ENCODE measurements at places on chromosomes 6 and 20.
A peak's percentile ranks its signal among the peaks of the same experiment; 100 is the strongest.

GRCh38 chr6:138422861-138423260 is 18.8 kb downstream of the HEBP2 start:
- no peak for DNase-seq

DNA sequence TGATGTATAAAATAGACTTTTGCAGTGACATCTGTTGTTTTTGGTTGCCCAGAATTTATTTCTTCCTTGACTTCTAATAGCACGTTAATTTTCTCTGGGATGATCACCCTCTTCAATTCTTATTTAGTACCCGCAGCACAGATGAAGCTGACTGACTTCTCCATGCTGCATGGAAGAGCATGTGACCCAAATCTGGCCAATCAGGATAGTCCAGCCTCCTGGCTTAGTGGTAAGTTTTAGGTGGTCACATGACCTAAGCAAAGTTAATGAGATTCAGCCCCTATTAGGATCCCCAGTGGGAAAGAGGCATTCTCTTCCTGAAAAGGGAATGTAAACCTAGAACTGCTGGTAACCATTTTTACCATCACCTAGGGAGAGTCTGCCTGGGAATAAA is 13.8 kb upstream of the SIRT5 start:
- DNase-seq, result no peak

DNA sequence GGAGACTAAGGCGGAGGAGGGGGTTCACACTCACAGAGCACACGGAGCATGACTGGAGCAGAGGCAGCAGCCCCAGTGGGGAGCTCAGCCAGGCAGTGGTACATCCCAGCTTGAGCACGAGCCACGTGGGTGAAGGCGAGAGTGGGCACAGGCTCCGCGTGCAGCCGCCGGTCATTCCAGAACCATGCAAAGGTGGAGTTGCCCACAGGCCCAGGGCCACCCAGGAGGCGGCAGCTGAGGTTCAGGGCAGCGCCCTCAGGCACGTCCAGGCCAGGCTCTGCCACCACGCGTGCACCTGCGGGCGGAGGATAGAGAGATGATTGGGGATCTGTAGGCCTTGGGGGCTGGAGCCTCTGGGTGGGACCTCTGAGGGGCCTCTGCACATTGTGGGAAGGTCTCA is 9.5 kb upstream of the ADAM33 start:
- no peak for DNase-seq

DNA sequence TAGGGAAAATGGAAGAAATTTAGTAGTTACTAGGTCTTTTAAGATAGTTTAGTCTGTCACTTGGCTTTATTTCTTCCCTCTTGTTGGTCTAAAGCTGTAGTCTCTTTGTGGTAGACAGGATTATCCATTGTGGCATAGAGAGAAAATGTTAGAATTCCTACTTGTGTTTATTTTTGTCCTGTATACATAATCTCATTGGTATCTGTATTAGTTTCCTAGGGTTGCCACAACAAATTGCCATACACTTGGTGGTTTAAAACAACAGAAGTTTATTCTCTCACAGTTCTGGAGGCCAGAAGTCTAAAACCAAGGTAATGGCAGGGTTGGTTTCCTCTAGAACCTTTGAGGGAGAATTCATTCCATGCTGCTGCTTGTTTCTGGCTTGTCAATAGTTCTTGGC is 119.4 kb downstream of the ZFAND3 start:
- DNase-seq, result no peak

DNA sequence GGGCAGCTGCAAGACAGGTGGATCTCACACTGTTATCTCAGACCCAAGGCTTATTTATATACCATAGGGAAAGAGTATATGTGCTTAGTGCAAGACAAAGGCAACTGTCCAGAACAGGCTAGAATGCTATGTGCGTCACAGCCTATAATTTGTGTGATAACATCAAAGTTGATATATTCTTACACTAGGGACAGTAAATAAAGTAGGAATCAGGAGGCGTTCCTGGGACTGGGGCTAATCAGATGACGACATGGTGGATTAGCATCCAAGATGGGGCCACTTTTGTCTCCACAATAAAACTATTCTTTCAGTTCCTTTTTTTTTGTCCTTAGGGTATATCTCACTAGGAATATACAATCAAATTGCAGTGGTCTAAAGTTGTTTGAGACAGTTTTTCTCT is 54.9 kb upstream of the IER3 start:
- no peak for DNase-seq

GRCh38 chr20:40521962-40522361 is 167.1 kb downstream of the MAFB start:
- no peak for DNase-seq

GRCh38 chr6:137661601-137662000 is 167.4 kb upstream of the OLIG3 start:
- DNase-seq, result peak; percentile 24

DNA sequence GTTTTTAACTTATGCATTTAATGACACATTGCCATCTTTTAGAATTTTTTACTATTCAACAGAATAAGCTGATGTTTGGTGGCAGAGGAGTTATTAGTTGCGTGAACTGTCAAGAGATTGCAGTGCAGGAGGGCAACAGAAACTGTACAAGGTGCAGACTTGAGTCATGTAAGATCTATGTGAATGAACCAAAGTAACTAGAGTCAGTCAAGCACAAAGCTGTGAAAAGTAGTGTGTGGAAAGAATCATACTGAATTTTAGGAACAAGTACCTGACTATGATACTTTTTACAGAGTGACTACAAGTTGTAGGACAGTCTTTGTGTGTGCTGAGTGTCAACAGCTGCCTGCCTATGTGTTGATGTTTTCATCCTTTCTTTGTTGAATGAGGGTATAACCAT is 2.7 kb upstream of the C6orf163 start:
- DNase-seq, result no peak

DNA sequence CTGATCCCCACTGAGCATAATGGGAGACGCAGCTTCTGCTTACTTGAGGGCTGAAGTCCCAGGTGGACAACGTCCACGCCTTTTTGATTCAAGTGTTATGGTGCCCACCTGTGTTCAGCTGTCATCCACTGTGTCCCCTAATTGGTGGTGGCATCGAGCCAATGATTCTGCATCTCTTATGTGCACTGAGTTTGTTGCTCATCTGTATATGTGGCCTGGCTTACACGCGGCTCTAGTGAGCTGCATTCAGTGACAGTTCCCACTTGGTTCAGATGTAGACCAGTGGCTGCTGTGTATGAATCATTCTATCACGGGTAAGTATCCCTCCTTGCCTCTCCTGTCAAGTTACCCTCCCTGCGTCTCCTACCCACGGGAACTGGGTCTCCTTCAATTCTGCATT is 131.2 kb upstream of the CLDN20 start:
- DNase-seq, result no peak

DNA sequence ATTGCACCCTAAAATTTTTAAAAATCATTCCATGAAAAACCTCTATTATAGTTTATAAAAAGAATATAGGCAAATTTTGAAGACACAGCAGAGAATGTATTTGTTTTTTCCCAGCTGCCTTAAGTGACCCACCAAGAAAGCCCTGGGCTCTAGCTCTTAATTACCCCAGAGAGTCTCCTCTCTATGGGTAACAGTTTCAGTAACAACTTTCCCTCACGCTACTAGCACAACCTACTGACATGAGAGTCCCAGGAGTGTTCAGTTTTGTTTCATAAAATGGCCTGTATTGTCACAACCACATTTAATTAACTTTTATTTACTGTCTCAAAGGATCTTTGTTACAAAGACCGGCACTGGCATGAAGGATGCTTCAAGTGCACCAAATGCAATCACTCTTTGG is 41.5 kb downstream of the FHL5 start:
- DNase-seq, result no peak

- peak; percentile 89 for DNase-seq
These were observed 116.5 kb downstream of the TCP11 start for GRCh38 chr6:35024551-35025054.

DNA sequence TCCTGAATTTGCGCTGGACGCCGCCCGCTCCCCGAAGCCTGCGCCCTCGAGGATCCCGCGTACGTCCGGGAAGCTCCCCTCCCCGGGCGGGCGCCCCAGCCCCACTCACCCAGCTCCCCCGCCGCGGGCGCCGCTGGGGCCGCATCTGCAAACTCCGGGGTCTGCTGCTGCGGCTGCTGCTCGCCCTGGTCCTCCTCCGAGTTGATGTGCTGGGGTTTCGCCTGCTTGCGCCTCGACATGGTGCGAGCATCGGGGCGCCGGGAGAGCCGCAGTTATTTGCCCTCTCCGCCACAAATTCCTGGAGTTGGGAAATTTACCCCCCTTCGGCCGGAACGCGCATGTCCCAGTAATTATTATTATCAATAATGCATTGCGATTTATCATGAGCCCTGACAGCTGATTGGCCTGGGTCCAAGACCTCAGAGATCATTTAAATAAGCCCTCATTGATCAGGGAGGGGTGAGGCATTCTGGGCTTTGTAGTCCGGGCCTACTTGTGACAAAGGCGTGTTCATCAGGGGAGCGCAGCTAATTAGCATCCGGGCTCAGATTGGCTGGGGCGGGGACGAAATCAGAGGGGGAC is at the start of gene SALL4:
Gene SALL4, minus strand, starts transcription at position 352 of the 582 bp plus-strand sequence. Its CDS starts 113 bp downstream, at position 239.
- DNase-seq, result no peak

DNA sequence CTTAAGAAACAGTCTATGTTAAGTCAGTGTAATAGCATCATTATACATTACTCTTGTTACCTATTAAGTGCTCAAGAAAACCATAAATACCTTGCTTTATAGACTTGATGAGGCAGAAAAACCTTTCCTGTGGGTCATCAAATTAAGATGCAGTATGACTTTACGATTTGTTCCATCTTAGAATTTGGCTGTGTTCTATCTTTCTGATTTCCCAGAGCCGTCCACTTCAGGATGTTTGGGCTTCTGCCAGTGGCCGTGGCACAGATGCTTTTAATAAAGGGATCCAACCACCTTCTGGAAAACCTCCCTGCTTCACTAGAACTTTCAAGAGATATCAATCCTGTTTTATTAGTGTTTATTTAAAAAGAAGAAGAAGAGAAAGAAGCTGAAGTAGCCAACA is 71.2 kb downstream of the PDE7B start:
- no peak for DNase-seq

DNA sequence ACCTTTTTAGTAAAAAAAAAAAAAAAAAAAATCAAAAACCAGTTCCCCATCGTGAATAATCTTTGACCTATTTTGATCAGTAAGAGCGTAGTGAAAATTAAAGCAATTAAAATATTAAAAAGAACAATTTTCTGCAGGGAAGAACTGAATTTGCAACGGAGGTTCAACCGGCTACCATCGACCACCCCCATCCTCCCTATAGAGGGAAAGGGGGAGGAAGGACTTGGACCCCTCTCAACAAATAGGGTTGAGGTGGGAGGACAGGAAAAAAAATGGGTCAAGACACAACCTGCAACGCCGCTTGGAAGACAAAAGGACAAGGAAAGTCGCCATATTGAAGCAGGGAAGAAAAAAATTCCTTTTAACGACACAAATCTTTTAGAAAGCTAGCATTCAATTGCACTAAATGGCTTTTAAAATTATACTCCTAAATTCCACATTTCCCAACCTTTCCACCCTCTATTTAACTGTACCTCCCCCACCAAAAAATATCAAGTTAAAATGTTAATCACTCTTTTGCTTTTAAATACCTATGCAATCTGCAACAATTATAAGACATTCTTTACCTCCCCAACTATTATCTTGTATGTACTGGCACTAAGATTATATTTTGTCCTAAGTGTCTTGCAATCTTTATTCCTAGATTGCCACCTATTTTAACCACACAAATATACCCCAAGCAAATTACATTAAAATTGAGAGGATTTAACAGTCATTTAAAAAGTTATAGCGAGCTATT is 1.7 kb downstream of the PPP1R10 start:
- DNase-seq, result peak; percentile 83

- no peak for DNase-seq
These were observed 26.6 kb upstream of the PCMTD2 start for GRCh38 chr20:64228751-64229506.

DNA sequence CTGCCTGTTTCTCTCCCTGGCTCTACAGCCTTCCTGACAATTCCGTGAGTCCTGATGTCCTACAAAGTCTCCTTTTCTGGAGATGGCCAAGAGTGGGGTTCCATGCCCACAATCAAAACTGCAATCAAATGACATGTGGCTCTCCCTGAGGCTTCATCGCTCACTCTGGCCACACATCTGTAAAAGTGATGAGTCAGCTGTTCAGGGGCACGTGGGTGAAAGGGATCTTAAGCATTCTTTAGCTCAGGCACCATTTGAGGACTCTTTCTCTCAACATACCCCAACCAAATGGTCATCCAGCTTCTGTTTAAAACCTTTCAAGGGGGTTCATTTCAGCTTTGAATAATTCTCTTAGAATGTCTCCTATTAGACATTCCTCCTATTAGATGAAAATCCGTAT is 42.3 kb upstream of the EYA2 start:
- no peak for DNase-seq

DNA sequence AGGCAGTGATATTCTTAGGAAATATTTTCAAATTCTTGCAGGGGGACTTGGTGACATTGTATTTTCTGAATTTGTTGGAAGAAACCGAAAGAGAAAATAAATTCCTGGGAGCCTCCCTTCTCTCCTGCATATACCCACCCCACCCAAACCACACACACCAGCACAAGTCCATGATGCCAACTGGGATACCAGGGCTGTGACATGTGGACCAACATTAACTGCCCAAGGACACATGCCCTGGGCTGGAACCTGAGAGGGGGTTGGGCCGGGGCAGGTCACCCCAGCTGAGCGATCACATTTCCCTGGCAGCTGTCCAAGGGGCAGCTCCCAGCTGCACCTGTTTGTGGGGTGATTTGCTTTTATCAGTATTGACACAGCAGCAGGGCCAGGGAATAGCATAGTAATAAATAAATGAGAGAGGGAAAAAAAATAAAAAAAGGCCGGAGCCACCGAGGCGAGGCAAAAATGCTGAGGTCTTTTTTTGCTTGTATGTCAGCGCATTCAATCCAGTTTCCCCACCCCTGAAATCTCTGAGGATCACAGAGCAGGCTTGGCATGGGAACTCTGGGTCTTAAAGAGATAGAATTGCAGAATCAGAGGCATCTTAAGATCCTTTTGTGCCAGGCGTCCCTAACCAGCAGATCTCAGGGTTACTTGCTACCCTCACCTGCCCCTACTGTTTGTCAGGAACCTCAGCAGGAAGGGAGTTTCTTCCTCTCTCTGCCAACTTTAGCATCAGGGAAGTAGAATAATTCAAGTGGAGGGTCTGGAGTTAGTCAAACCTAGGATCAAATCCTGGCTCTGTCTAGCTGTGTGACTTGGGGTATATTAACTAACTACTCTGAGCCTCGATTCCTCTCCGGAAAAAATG is 66.5 kb upstream of the PIM1 start:
- peak; percentile 67 for DNase-seq

DNA sequence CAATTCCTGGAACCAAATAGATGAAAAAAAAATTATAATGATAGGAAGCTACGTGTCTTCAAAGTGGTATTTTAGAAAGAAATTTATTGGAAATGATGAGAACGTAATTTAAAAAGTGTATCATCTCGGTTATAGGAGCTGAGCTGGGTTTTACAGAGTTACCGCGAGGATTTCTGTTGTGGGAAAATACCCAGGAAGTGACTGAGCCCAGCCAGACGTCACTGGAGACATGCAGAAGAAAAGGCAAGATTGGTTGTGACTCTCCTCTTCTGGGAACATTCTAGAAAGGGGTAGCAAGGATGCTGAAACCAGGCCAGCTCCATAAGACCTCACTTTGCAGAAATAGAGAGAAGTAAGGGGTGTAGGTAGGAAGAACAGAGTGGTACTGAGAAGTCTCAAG is 95.9 kb upstream of the ADGRF1 start:
- no peak for DNase-seq

Measured in dermis microvascular lymphatic vessel endothelial cell (primary cell).